Activated naive CD4-positive, alpha-beta T cell (primary cell): ENCODE measurements at places on chromosomes 5 and 9.

DNA sequence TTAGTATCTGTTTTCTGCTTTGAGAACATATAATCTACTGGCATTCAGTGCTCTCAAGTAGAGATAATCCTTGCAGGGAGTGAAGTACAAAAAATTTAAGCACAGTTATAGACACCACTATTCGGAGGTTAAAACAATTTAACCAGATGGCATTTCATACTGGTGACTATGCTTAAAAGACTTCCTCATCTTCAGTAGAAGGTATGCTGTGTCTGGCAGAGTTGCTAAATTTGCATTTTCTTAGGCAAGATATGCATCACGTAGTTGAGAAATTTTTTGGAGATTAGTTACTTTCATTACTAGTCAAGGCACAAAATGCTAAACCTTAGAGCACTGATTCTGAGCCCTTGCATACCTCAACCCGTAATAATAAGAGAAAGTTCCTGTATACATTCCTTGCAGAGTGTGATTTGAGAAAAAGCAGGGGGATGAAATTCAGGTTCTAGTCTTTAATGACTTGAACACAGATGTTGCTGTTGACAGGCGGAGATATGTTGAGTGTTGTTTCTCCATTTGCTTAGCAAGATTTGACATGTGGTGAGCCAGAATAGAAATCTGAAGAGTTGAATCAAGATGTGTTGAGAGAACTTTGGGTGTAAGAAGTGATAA, 70.8 kb upstream of the STARD4 start:
- DNase-seq = no peak

GRCh38 chr5:93570294-93571113, 10.5 kb downstream of the NR2F1-AS1 start:
- DNase-seq = no peak

GRCh38 chr9:36158917-36159316, 10.3 kb upstream of the CCIN start:
- no peak for DNase-seq

- no peak for DNase-seq
Measured at GRCh38 chr5:96602776-96603175, 59.4 kb upstream of the CAST start.

- DNase-seq = no peak
Measured at GRCh38 chr5:180799902-180800801, 2.5 kb downstream of the MGAT1 start.

DNA sequence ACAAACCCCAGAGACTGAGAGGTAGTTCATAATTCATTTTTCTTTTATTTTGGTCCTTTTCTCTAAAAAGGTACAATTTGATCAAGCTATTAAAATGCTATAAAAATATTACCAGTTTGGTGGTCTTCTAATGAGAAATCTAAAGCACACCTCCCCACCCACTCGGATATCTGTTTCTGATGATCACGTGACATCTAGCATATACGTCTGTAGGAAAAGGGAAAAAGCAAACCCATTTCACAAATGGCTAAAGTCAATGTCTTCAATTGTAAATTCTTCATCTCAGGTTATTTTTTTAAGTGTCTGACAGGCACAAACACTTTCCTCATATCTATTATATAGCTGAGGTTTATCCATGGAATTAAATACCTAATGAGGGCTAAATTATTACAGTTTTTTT, 18.9 kb downstream of the ZNF354A start:
- no peak for DNase-seq

DNA sequence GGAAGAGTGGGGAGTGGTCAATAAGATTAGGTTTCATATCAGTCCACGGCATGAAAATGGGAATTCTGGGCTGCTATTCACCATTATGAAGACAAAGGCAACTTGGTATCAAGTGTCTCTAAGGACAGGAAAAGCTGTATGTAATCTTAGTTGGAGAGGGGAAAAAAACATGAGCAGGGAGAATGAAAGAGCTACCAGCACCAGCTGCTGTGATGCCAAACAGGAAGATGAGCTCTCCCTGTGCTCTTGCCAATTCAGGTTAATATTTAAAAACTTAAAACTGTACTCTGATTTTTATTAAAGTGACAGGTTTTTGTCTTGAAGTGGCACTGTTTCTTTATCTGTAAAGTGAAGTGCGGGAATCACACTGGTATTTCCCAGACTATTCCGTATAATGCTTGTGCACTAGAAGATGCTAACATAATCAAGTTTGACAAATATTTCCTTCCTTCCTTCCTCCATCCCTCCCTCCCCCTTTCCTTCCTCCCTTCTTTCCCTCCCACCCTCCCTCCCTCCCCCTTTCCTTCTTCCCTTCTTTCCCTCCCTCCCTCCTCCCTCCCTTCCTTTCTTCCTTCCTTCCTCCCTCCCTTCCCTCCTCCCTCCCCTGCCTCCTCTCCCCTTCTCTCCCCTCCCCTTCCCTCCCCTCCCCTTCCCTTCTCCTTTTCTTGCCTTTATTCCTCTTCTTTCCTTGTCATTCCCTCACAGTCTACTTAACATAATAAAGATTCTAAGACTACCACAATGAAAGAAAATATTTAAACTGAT, 1383.0 kb upstream of the C9orf72 start:
- no peak for DNase-seq

GRCh38 chr5:169599451-169599850, 15.9 kb downstream of the SPDL1 start:
- DNase-seq = no peak

GRCh38 chr9:16656432-16657169, 213.9 kb downstream of the BNC2 start:
- DNase-seq = no peak

- DNase-seq = no peak
Measured at GRCh38 chr9:37968228-37968701, 64.3 kb upstream of the SLC25A51 start.

GRCh38 chr5:125700380-125700861, 722.8 kb upstream of the GRAMD2B start:
- DNase-seq = no peak

DNA sequence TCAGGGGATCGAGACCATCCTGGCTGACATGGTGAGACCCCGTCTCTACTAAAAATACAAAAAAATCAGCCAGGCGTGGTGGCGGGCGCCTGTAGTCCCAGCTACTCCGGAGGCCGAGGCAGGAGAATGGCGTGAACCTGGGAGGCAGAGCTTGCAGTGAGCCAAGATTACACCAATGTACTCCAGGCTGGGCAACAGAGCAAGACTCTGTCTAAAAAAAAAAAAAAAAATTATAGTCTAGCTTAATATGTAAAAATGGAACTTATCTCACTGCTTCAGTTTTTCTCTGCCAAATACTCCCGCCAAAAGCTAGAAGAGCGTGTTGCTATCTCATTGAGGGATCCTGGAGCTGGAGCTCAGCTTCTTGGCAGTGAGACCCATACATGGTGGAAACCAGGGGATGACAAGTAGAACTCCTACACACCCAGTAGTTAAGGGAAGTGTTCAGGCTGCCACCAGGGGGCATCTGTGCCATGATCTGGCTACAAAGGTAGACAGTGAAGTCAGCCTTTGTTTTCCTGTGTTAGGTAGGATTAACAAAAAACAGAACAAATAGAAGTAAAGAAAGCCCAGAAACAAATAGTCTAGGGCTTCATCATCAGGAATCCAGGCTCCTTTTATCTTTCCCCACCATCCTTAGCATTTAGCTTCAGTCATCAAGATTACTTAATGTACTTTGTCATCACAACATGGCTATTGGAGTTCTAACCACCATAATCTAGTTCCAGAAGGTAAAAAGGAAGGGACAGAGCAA, 33.6 kb upstream of the GLIPR2 start:
- peak; percentile 72 for DNase-seq

- DNase-seq = no peak
Measured at GRCh38 chr5:10975945-10976344, 214.9 kb upstream of the DAP start.

DNA sequence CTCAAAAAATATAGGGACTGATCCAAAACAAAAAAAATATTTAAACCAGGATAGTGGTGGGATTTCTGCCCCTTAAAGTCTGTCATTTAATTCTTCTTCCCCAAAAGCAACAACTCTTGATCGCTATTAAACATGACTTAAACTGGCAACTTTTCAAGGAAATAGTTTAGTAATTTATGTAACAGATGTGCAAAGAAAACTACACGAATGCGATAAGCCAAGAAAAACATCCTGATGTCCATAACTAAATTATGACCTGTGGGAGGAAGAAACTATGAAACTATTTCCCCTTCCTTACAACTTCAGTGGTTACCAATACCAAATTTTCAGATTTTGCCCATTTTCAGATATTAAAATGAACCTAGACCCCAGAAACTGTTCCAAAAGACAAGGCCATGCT, 31.5 kb downstream of the CLINT1 start:
- DNase-seq = no peak

GRCh38 chr5:35127006-35127405, 79.3 kb upstream of the AGXT2 start:
- DNase-seq = no peak

GRCh38 chr9:93601063-93601462, 24.7 kb downstream of the PHF2 start:
- no peak for DNase-seq

GRCh38 chr9:22040760-22041159, 31.7 kb upstream of the CDKN2B start:
- DNase-seq = no peak

DNA sequence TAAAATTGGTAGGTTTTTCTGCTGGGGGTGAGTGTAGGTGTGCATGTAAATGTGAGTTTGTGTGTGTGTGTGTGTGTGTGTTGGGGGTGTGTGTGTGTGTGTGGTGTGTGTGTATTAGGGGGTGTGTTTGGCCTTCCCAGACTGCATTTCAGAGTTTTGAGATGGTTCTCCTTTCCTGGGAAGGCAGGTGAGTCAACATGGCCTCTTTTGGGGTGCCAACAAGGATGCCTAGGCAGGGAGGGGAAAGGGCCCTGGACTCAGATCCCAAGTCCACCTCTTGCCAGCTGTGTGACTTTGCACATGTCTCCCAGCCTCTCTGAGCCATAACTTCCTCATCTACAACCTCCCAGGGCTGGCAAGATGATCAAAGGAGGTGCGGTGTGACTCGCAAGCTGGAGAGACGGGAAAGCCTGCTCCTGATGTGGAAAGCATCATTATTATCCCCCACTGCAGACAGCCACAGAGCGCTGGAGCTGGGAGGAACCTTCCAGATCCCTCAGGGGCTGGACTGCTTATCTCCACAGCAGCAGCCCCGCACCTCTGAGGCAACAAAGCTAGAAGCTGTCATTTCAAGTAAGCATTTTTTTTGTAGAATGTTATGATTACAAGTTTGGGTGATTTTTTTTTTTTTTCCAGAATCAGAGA, 63.5 kb upstream of the TBC1D2 start:
- no peak for DNase-seq

DNA sequence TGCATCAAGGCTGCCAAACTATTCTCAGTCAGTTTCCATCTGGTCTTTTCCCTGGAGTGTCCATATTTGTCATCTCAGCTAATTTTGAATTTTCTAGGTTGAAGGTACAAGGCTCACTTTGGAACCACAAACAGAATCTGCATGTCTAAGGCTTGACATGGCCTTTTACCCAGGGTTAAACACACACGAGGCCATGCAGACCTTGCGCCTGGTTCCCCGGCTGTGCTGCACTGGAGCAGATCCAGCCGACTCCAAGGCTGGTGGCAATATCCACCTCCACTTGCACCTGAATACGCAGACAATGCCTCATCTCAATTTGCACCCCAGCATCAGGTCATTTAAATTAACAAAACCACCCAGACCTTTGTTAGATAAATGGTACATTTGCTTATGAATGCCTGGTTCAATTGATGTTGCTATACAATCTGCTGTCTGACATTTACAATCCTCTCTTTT, 276.2 kb downstream of the HSPA4 start:
- no peak for DNase-seq

- DNase-seq = no peak
Measured at GRCh38 chr9:110575169-110575568, 4.4 kb downstream of the SVEP1 start.

DNA sequence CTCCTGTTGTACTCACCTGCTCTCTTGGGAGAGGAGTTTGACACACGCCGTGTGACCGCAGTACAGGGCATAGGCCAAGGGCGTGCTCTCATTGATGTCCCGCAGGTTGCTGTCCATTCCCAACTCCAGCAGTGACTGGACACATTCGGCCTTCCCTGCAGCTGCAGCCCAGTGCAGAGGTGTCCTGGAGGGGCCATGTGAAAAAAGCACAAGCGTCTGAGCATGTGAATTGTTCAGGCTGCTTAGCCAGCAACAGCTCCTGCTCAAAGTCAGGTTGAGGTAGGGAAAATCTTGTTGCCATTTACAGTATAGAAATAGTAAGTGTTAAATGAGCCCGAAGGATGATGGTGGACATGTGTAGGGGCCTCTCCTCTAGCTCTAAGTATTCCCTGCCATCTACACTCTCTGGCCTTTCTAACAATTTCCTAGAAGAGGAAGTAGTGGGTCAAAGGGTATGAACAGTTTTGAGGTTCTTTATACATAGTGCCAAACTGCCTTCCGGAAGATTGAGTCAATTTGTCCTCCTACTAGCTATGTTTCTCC, 116.5 kb downstream of the ANKRD55 start:
- DNase-seq = no peak

- DNase-seq = no peak
Measured at GRCh38 chr9:105475302-105475701, 27.5 kb downstream of the FSD1L start.

GRCh38 chr9:15961217-15961616, 408.4 kb downstream of the CCDC171 start:
- DNase-seq = no peak

DNA sequence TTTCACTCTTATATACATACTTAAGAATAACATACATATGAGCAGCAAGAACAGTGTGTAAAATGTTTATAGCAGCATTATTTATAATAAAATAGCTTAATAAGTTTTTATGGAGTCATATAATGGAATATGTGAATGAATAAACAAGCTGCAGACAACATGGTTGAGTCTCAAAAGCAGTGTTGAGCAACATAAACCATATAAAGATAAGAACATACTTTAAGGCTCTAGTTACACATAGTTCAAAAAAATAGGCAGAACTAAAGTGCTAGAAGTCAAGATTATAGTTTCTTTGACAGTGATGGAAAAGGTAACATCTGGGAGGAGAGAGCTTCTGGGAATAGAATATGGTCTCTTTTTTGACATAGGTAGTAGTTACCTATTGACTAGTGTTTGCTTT, 53.7 kb upstream of the ADAMTS19 start:
- no peak for DNase-seq

DNA sequence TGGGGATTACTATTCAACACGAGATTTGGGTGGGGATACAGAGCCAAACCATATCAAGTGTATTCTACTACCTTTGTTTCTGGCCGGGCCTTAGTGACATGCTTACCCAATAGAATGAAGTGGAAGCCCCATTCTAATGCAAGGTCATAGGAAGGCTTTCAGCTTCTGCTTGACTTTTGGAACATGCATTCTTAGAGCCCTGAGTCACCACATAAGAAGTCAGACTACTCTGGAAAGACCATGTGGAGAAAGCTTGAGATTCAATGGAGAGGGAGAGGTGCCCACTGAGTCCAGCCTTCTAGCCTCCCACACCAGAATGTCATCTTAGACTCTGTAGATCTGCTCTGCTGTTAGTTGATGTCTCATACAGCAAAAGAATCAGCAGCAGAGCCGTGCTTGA, 155.7 kb upstream of the FBN2 start:
- DNase-seq = no peak
